ENCODE measurements at places on chromosomes 13 and 19.
A peak's percentile ranks its signal among the peaks of the same experiment; 100 is the strongest.

DNA sequence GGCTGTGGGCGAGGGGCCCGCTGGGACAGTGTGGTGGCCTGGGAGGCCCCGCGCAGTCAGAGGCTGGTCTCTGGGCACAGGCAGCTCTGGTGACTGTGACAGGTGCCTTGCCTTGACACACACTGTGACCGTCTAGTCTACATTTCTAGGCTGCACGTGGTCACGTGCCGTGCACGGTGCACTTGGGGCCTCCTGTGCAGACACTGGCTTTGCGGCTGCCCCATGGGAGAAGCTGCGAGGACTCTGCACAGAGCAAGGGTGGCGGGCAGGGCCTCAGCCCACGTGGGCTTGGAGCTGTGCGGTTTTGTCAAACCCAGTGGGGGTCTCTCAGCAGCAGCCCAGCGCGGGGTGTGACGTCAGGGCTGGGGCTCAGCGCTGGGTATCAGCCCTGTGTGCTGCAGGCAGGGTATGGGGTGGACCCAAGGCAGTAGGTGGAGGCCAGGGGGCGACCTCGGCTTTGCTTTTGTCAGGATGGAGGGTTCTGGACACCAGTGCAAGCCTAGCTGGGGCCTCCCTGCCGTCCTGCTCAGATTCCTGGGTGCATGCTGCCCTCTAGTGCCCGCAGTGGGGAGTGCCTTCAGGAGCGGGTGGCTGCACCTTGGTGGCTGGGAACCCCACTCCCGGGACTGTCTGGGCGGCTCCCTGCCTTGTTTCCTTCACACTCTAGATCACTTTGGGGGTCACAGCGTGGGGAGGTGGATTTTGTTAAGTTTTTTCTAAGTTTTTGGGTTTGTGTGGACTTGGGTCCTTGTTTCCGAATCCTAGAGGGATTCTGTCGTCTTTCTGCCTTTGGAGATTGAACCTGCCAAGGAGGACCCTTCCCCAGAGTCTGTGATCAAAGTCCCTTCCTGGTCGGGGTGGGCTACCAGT, 62.6 kb downstream of the KDM4B start:
- H3K27me3 ChIP-seq: no peaks in the 10 kb centered on the region
- H3K4me1 ChIP-seq: no peaks in the 10 kb centered on the region
- no peak overlapping the region for H3K27ac ChIP-seq
- H3K4me3 ChIP-seq: no peak overlapping the region
- no peaks in the 10 kb centered on the region for H3K36me3 ChIP-seq

DNA sequence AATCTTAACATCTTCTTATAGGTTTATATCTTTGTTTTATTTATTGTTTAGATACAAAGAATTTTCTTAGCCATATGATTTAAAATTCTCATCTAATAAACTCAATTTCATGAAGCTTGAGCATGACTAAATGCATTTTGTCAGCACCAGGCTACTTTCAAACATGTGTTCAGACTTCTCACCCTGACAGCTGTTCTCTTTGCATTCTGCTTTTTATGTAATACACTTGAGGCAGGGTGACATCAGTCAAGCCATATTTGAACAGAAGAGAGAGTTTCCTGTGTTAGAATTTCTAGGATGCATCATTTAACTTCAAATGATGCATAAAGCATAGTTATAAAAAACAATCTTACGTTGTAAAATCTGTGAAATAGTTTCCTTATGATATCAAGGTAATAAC, 1295.1 kb upstream of the PCDH20 start:
- H3K4me3 ChIP-seq: no peak overlapping the region
- no peaks in the 10 kb centered on the region for H3K4me1 ChIP-seq
- no peak overlapping the region for H3K27ac ChIP-seq
- H3K36me3 ChIP-seq: no peaks in the 10 kb centered on the region

GRCh38 chr13:52811841-52812240, 36.6 kb downstream of the PCDH8 start:
- H3K4me3 ChIP-seq: no peak overlapping the region
- no peak overlapping the region for H3K27ac ChIP-seq
- DNase-seq: no peak
- H3K36me3 ChIP-seq: no peaks in the 10 kb centered on the region
- no peaks in the 10 kb centered on the region for H3K4me1 ChIP-seq

DNA sequence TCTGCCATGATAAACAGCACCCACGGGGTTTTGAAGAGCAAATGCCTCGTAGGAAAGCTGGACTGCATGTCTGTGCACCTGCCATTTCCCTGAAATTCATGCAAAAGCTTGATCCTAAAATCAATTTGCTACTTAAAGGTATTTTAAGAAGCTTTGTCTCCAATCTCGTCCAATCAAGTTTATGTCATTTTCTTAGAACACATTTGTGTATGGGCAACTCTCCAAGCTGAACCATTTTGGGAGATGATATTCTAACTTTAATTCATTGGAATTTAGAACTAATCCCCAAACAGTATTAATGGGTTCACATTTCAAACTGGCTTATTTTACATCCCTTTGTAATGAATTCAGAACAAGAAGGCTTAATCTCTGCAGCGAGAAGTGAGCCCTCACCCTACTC, 822 bp downstream of the ADPRHL1 start:
- H3K36me3 ChIP-seq: peaks cover 8% of the 10 kb centered on the region
- no peaks in the 10 kb centered on the region for H3K27me3 ChIP-seq
- H3K4me3 ChIP-seq: no peak overlapping the region
- H3K27ac ChIP-seq: no peak overlapping the region
- DNase-seq: no peak

DNA sequence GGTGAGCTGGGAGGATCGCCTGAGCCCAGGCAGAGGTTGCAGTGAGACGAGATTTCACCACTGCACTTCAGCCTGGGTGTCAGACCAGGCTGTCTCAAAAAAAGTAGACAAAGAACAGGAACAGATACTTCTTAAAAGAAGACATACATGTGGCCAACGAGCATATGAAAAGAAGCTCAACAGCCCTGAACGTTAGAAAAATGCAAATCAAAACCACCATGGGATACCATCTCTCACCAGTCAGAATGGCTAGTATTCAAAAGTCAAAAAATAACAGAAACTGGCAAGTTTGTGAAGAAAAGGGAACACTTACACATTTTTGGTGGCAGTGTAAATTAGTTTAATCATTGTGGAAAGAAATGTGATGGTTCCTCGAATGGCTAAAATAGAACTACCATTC, 3.0 kb upstream of the LGALS14 start:
- no peak overlapping the region for H3K27ac ChIP-seq
- no peaks in the 10 kb centered on the region for H3K4me1 ChIP-seq
- H3K36me3 ChIP-seq: no peaks in the 10 kb centered on the region
- no peak for DNase-seq
- no peak overlapping the region for H3K4me3 ChIP-seq

- peaks cover 4% of the 10 kb centered on the region for H3K27me3 ChIP-seq
- H3K27ac ChIP-seq: no peak overlapping the region
- DNase-seq: peak; percentile 59
- H3K4me3 ChIP-seq: peak overlapping the region; percentile 94
- H3K36me3 ChIP-seq: no peaks in the 10 kb centered on the region
- no peaks in the 10 kb centered on the region for H3K4me1 ChIP-seq
Measured at GRCh38 chr19:42325896-42326771, 699 bp downstream of the MEGF8 start.

- H3K27me3 ChIP-seq: peaks cover 2% of the 10 kb centered on the region
- peak within 1 kb of the TSS; percentile 75 for H3K4me3 ChIP-seq
- H3K36me3 ChIP-seq: no peaks in the 10 kb centered on the region
- peak within 1 kb of the TSS; percentile 46 for H3K27ac ChIP-seq
- peak; percentile 98 for DNase-seq
- no peaks in the 10 kb centered on the region for H3K4me1 ChIP-seq
Measured at GRCh38 chr19:12881172-12881808, at the start of gene DNASE2. DNASE2 (minus strand) TSS chr19:12881449; CDS start chr19:12881375, 74 bp downstream.

- H3K27ac ChIP-seq: no peak overlapping the region
- H3K36me3 ChIP-seq: no peaks in the 10 kb centered on the region
- H3K27me3 ChIP-seq: no peaks in the 10 kb centered on the region
- no peaks in the 10 kb centered on the region for H3K4me1 ChIP-seq
- DNase-seq: no peak
Measured at GRCh38 chr13:29846475-29847256, 3.8 kb downstream of the UBL3 start.

GRCh38 chr13:78976696-78977095, 317.7 kb upstream of the OBI1 start:
- no peak overlapping the region for H3K27ac ChIP-seq
- DNase-seq: no peak
- no peaks in the 10 kb centered on the region for H3K4me1 ChIP-seq
- no peaks in the 10 kb centered on the region for H3K27me3 ChIP-seq
- no peak overlapping the region for H3K4me3 ChIP-seq
- no peaks in the 10 kb centered on the region for H3K36me3 ChIP-seq

GRCh38 chr13:50119591-50119990, 104.3 kb downstream of the KCNRG start:
- no peak overlapping the region for H3K4me3 ChIP-seq
- no peak overlapping the region for H3K27ac ChIP-seq
- peaks cover 14% of the 10 kb centered on the region for H3K27me3 ChIP-seq
- no peaks in the 10 kb centered on the region for H3K36me3 ChIP-seq
- no peak for DNase-seq

GRCh38 chr13:50208826-50209335, 193.6 kb downstream of the KCNRG start:
- peaks cover 3% of the 10 kb centered on the region for H3K4me1 ChIP-seq
- H3K4me3 ChIP-seq: no peak overlapping the region
- no peaks in the 10 kb centered on the region for H3K27me3 ChIP-seq
- DNase-seq: peak; percentile 92

DNA sequence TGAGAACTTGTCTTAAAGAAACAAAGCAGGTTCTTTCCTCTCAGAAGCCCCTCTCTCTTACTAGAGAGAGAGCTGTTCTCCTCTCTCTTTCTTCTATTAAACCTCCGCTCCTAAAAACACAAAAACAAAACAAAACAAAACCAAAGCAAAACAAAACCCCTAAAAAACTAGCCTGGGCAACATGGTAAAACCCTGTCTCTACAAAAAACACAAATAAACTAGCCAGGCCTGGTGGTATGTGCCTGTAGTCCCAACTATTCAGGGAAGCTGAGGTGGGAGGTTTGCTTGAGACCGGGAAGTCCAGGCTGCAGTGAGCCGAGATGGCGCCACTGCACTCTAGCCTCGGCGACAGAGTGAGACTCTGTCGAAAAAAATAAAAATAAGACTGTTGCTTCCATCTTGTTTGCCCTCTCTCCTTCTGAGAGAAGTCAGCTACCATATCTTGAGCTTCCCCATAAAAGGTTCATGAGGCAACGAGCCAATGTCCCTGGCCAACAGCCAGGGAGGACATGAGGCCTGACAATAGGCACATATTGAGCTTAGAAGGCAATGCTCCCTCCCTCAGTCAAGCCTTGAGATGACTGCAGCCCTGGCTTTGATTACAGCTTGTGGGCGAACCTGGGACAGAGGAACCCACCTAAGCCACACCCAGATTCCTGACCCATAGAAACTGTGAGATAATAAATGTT, 17.5 kb upstream of the FLT3 start:
- H3K27ac ChIP-seq: no peak overlapping the region
- no peaks in the 10 kb centered on the region for H3K27me3 ChIP-seq
- no peak overlapping the region for H3K4me3 ChIP-seq
- DNase-seq: peak; percentile 43
- no peaks in the 10 kb centered on the region for H3K36me3 ChIP-seq

- H3K27me3 ChIP-seq: no peaks in the 10 kb centered on the region
- H3K4me1 ChIP-seq: no peaks in the 10 kb centered on the region
- no peaks in the 10 kb centered on the region for H3K36me3 ChIP-seq
- no peak for DNase-seq
- no peak overlapping the region for H3K27ac ChIP-seq
- no peak overlapping the region for H3K4me3 ChIP-seq
Measured at GRCh38 chr13:39897636-39898035, 242.2 kb downstream of the COG6 start.

GRCh38 chr19:46990991-46991676, 28.5 kb upstream of the NPAS1 start:
- peak; percentile 88 for DNase-seq
- H3K4me3 ChIP-seq: no peak overlapping the region
- H3K27me3 ChIP-seq: no peaks in the 10 kb centered on the region
- H3K4me1 ChIP-seq: no peaks in the 10 kb centered on the region
- no peaks in the 10 kb centered on the region for H3K36me3 ChIP-seq
- H3K27ac ChIP-seq: no peak overlapping the region

GRCh38 chr19:47752440-47753211, 7.3 kb downstream of the NOP53 start:
- no peaks in the 10 kb centered on the region for H3K4me1 ChIP-seq
- H3K36me3 ChIP-seq: peaks cover 40% of the 10 kb centered on the region

DNA sequence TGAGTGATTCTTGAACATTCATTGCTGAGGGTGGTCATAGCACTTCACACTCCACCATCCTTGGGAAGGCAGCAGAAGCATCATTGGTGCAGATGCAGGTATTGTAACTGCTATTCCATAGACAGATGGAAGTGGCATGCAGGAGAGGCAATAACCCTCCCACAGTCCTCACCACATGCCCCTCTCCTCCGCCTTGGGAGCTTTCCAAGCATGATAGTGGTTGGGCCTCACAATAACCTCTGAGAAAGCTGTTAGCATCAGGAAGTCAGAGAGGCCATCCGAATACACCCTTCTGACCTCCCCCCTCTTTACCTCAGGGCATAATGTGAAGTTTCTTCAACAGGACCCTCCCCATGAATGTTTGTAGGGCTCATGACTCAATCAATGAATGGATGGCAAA, 177.9 kb downstream of the KATNAL1 start:
- H3K27me3 ChIP-seq: no peaks in the 10 kb centered on the region
- H3K27ac ChIP-seq: no peak overlapping the region
- no peaks in the 10 kb centered on the region for H3K4me1 ChIP-seq
- H3K4me3 ChIP-seq: no peak overlapping the region
- no peaks in the 10 kb centered on the region for H3K36me3 ChIP-seq

GRCh38 chr19:15091918-15092753, 10.1 kb downstream of the OR1I1 start:
- DNase-seq: peak; percentile 77
- H3K4me3 ChIP-seq: no peak overlapping the region
- no peak overlapping the region for H3K27ac ChIP-seq
- H3K4me1 ChIP-seq: no peaks in the 10 kb centered on the region
